Lung (tissue), 17 donors: ENCODE measurements at places on chromosomes 13 and 19. TPM values are rescaled to one million over a fixed set of nuclear protein-coding genes. Genes with fewer than 3 reads are reported as not detected.

DNA sequence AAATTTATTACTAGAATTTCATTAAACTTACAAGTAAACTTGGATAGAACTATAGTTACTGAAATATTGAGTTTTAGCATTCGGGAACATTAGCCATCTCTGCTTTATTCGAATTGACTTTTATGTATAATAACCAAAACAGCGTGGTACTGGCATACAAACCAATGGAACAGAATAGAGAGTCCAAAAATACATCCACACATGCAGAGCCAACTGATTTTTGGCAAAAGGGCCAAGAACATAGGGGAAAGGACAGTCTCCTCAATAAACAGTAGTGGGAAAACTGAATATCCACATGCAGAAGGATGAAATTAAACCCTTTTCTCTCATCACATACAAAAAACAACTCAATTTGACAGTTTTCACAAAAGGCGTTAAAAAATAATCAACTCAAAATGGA lies 84.3 kb downstream of the EPSTI1 start:
- no peak for DNase-seq

- DNase-seq: no peak
Measured at GRCh38 chr13:26964278-26965250, 204.0 kb upstream of the GPR12 start.

- DNase-seq: no peak
Measured at GRCh38 chr19:12975221-12975741, 5.9 kb downstream of the DAND5 start.

The ZNF154 gene
- 34.6 TPM for total RNA-seq

The SLC17A7 gene
- 0.51 TPM for total RNA-seq

The PRTN3 gene
- total RNA-seq: 0.58 TPM

The ZNF560 gene
- not detected for total RNA-seq
